ENCODE measurements at places on chromosomes 5 and 9.

DNA sequence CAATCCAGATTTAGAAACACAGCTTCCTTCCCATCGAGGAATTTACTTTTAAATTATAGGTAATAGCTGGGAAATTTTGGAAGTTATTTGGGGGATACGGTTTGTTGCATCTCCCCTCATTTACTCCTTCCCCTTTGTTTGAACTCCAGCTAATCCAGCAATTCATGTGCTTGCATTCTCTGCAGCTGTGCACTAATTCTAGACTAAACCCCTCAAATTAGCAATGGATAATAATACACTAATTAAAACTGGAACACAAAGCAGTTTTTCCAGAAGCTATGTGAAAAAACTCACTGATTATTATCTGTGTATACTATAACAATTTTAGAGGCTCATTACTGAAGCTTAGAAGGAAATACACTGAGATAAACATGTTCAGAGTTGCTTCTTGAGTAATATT, 751.2 kb upstream of the ZNF608 start:
- no peak overlapping the region for H3K4me3 ChIP-seq
- no peaks in the 10 kb centered on the region for H3K27me3 ChIP-seq
- peaks cover 25% of the 10 kb centered on the region for H3K4me1 ChIP-seq

GRCh38 chr5:161847447-161847846, 473 bp upstream of the GABRA1 start:
- peak overlapping the region; percentile 71 for H3K4me3 ChIP-seq
- peaks cover 26% of the 10 kb centered on the region for H3K4me1 ChIP-seq
- H3K27ac ChIP-seq = no peak overlapping the region
- H3K27me3 ChIP-seq = peaks cover 33% of the 10 kb centered on the region
- no peaks in the 10 kb centered on the region for H3K36me3 ChIP-seq

- H3K27ac ChIP-seq = no peak overlapping the region
- H3K36me3 ChIP-seq = no peaks in the 10 kb centered on the region
- DNase-seq = no peak
These were observed 268.8 kb upstream of the WWC1 start for GRCh38 chr5:168022446-168023169.

DNA sequence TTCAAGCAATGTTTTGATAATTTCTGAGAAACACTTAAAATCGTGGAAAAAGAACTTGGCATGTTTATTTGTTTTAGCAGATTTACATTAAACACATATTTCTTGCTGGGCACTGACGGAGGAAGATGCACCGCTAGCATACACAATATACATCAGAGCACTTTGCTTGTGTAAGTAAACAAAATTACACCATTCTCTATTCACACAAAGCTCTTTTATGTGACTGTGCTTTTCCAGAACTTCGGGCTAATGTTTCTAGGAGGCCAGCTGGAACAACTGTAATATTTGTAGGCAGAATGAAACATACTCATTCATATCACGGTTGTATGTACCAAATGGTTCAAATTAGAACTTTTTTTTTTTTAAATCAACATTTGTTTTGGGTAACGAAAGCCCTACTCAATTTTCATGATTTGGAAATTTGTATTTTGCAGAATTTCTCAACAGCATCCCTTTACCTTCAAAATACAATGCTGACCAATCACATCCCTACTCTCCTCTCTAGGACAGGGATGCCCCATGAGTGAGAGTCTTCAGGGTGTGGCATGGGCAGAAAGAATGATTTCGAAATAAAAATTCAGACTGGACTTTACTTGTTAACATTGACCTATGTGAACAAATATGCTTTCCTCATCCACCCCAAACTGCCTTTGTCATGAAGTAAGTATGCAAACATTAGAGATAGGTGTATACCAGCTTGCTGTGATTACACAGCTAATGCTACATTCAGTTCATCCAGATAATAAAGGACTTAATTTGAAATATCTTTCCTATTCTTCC, 425.1 kb downstream of the BNC2 start:
- DNase-seq = no peak
- H3K36me3 ChIP-seq = no peaks in the 10 kb centered on the region
- no peaks in the 10 kb centered on the region for H3K27me3 ChIP-seq
- peaks cover 29% of the 10 kb centered on the region for H3K4me1 ChIP-seq
